GM12864 (cell line): ENCODE measurements at places on chromosomes 11 and 22.

DNA sequence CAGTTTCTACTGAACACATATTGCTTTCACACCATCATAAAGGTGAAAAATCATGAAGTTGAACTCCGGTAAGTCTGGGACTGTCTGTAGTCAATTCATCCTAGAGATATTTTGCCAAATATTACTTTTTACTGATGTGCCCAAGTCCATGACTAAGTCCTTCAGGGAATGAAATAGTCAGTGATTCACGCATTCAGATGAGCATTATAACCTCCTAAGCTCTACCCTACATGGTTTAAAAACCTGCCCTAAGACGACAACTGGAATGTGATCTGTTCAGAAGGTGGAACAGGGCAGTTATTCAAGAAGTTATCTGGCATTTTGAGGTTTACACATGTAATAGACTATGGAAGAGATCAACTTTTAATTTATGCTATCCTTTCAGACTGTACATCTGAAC, 125.6 kb downstream of the TRPC6 start:
- DNase-seq, result no peak

- no peak for DNase-seq
Measured at GRCh38 chr11:22666688-22667439, 453 bp downstream of the GAS2 start.

GRCh38 chr11:110529043-110529442, 99.3 kb downstream of the FDX1 start:
- no peak for DNase-seq

DNA sequence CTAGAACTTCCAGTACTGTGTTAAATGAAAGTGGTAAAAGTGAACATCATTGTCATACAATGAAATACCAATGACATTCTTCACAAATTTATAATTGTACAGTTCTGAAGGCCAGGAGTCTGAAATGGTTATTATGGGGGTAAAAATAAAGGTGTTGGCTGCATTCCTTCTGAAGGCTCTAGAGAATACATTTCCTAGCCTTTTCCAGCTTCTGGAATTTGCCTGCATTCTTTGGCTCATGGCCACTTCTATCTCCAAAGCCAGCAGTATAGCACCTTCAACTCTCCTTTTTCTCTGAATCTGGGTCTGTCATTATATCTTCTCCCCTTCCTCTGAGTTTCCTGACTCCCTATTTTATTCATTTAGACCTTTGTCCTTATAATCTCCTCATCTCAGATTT, 1232.7 kb upstream of the TENM4 start:
- DNase-seq, result no peak

GRCh38 chr11:10856689-10857458, 979 bp downstream of the ZBED5 start:
- no peak for DNase-seq

DNA sequence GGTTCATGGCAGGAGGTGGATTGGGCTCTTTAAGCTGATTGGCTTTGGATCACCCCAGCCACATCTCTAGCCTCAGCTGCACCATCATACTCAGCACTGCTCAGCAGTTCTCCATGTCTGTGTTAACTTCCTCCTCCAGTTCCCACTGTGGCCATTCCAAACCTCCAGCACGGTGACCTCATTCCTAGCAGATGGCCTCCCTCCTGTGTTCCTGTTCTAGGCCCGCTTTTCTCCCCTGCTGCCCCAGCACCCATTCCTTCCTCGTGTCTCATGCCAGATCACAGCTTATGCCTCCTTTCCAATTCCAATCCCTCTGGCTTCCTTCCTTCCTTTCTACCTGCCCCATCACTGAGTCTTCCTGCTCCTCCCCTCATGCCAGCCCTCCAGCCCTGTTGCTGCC, 96.1 kb downstream of the MICAL2 start:
- no peak for DNase-seq

GRCh38 chr11:97548280-97548679, 1158.5 kb downstream of the JRKL start:
- DNase-seq, result no peak
